ENCODE measurements at places on chromosomes 1 and 21.
A peak's percentile ranks its signal among the peaks of the same experiment; 100 is the strongest.

- no peak overlapping the region for H3K4me3 ChIP-seq
- no peaks in the 10 kb centered on the region for H3K4me1 ChIP-seq
- H3K27me3 ChIP-seq: no peaks in the 10 kb centered on the region
These were observed 74.4 kb downstream of the DUSP10 start for GRCh38 chr1:221667504-221667903.

- DNase-seq: no peak
- H3K4me3 ChIP-seq: no peak overlapping the region
- H3K36me3 ChIP-seq: no peaks in the 10 kb centered on the region
- peaks cover 9% of the 10 kb centered on the region for H3K4me1 ChIP-seq
- no peak overlapping the region for H3K27ac ChIP-seq
These were observed 94.9 kb downstream of the RIPK4 start for GRCh38 chr21:41671859-41672542.

DNA sequence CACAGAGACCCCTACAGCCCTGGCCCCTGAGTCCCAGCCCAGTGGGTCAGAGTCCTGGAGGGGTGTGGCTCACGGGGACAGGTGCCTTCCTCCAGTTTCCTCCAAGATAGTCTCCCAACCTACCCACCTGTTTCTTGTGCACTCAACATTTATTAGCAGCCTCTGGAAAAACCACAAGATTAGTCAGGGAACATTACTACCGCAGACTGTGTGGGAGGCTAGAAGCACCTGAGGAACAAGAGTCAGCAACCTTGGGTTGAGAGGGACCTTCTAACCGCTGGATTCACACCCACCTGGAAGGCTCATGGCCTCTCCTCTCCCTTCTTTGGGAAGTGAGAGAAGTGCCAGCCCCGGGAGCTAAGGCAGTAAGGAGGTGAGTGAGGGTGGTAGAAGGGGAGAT lies 22.5 kb upstream of the IKBKE start:
- H3K27ac ChIP-seq: no peak overlapping the region
- peaks cover 4% of the 10 kb centered on the region for H3K36me3 ChIP-seq
- no peak overlapping the region for H3K4me3 ChIP-seq
- H3K4me1 ChIP-seq: no peaks in the 10 kb centered on the region

- peaks cover 53% of the 10 kb centered on the region for H3K4me1 ChIP-seq
- H3K27ac ChIP-seq: no peak overlapping the region
- DNase-seq: no peak
- peaks cover 57% of the 10 kb centered on the region for H3K27me3 ChIP-seq
- H3K4me3 ChIP-seq: peak overlapping the region; percentile 74
- H3K36me3 ChIP-seq: no peaks in the 10 kb centered on the region
These were observed 5.8 kb downstream of the TCHH start for GRCh38 chr1:152109231-152109997.

- no peak overlapping the region for H3K4me3 ChIP-seq
- no peak overlapping the region for H3K27ac ChIP-seq
- DNase-seq: no peak
- H3K27me3 ChIP-seq: peaks cover 3% of the 10 kb centered on the region
These were observed 72.6 kb upstream of the TRABD2B start for GRCh38 chr1:48069662-48070395.

DNA sequence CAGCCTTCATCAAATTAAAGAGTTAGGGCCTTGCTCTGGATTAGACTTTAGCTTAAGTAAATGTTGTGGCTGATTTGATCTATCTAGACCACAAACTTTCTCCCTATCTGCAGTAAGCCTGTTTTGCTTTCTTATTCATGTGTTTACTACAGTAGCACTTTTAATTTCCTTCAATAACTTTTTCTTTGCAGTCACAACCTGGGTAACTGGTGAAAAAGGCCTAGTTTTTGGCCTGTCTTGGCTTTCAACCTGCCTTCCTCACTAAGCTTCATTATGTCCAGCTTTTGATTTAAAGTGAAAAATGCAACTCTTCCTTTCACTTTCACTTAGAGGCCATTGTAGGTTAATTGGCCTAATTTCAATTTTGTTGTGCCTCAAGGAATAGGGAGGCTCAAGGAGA lies 12.5 kb upstream of the LPGAT1 start:
- H3K27me3 ChIP-seq: no peaks in the 10 kb centered on the region
- H3K4me1 ChIP-seq: peaks cover 3% of the 10 kb centered on the region
- no peaks in the 10 kb centered on the region for H3K36me3 ChIP-seq
- DNase-seq: no peak
- H3K27ac ChIP-seq: peak overlapping the region; percentile 37
- no peak overlapping the region for H3K4me3 ChIP-seq

GRCh38 chr1:226134170-226135058 lies 52.1 kb downstream of the ACBD3 start:
- H3K4me3 ChIP-seq: no peak overlapping the region
- no peaks in the 10 kb centered on the region for H3K27me3 ChIP-seq
- no peaks in the 10 kb centered on the region for H3K36me3 ChIP-seq
- DNase-seq: no peak
